ENCODE measurements at places on chromosomes 12 and 14. TPM values are rescaled to one million over a fixed set of nuclear protein-coding genes. Genes with fewer than 3 reads are reported as not detected.

DNA sequence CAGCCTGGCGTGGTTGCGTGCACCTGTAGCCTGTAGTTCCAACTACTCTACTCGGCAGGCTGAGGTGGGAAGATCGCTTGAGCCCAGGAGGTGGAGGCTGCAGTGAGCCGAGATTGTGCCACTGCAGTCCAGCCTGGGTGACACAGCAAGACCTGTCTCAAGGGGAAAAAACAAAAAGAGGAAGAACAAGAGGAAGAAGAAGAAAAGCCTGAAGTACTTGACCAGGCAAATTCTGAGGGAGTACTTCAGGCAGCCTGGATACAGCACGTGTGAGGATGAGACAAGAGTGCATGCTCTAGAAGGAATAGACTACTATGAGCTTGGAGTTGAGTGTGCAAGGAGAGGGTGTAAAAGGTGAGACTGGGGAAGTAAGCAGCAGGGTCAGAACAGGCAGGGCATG is 1.8 kb downstream of the GDF3 start:
- no peak for DNase-seq

DNA sequence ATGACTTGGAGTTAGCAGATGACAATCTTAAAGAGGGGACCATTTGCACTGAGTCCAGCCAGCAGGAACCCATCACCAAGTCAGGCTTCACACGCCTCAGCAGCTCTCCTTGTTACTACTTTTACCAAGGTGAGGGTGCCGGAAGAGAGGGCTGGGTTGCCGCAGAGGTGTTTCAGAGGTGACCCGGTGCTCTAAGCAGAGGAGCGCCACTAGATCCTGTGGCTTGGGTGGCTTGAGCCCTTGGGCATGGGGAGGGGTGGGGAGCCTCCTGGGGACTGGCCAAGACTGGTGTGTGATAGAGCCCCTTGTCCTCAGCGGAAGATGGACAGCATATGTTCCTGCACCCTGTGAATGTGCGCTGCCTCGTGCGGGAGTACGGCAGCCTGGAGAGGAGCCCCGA is 17.7 kb downstream of the POP5 start:
- DNase-seq, result no peak

DNA sequence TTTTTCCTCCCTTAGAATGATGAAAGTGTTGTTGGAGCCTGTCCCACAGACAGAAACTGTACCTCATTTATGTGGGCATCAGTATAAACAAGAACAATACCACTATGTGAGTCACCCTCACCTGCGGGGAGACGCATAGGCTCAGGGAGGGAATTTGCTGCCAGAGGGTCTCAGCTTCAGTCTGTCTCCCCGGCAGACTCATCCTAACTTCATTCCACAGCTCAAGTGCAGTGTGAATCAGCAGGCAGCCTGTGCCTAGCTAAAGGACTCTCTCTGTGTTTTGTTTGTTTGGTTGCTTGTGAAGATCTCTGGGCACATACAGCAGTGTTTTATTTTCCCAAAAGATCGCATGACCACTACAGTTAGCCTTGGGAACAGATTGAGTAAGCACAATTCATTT is 98.9 kb downstream of the PRKCH start:
- DNase-seq, result no peak

GRCh38 chr12:129064209-129064855 is 211.1 kb downstream of the GLT1D1 start:
- no peak for DNase-seq

The TAS2R10 gene
- total RNA-seq, result not detected

- DNase-seq, result peak; percentile 93
Observed at GRCh38 chr12:11580125-11580751, 69.2 kb upstream of the ETV6 start.
